SK-N-SH treated with all-trans-retinoic acid at 6 μM for 48 hours (cell line): ENCODE measurements at places on chromosomes 5 and 9.

DNA sequence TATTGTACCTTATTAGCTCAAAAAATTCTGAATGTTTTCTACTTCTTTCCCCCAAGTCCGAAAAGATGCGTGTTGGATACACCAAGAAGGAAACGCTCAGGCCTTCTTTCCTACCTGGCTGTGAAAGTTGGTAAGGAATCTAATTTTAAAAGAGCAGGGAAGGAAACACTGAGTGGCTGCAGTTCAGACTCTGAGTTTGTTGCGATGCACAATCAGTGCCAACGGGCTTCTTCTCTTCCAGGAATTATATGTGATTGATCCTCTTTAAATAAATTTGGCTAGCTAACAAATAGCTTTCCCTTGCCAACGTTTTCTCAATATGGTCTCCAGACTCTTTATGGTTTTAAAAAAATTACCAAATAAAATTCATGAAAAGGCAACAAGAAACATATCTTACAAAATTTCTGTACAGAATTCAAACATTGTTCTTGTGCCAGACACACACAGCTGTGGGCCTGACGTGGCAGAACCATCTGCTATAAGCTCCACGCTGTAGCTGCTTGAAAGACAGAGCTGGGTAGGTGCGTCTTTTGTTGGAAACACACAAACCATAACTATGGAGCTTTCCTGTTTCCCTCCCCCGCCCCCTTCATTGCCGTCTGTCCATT lies 493.1 kb downstream of the ZNF608 start:
- no peak for ATAC-seq

- no peak for ATAC-seq
Observed at GRCh38 chr9:93654351-93654961, 78.1 kb downstream of the PHF2 start.

DNA sequence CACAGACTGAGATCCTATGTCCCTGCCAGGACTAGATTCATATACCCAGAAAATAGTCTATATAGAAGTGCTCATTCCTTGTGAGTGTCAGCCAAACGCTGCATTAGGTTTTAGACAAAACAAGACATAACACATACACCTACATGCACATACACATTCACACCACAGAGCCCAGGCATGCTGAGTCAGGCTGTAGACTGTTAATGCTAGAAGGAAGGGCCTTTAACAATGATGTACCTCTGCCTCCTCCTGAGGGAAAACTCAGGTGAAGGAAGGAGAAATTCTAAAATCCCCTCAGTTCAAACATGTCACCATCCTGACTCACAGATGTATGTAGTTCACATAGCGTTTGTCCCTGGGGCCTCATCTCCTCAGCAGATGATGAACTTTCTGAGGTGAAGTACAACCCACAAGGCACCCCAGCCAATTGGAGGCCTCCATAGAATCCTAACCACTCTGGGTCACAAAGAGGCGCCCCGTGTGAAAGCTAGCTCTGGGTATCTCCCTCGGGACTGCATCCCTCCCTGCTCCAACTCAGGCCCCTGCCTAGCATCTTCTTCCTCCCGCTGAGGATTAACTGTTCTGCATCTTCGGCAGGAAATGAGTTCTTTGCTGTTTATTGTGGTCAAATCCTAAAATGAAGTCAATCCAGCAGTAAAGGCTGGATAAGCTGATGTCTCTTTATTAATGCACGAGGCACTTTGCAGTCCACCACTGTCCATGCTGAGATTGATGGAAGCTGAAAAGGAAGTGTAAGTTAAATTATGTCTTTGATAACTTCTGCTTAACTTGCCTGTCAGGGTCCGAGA lies 40.8 kb upstream of the FSTL4 start:
- ATAC-seq: no peak

- ATAC-seq: no peak
Observed at GRCh38 chr9:87557996-87558395, 60.3 kb downstream of the DAPK1 start.

- ATAC-seq: peak; percentile 97
Observed at GRCh38 chr9:3906437-3907213, 380.8 kb upstream of the RFX3 start.

- no peak for ATAC-seq
Observed at GRCh38 chr5:30502277-30502676, 691.2 kb upstream of the CDH6 start.

GRCh38 chr5:122844910-122845228 lies 544 bp upstream of the SNX24 start:
- no peak for ATAC-seq

DNA sequence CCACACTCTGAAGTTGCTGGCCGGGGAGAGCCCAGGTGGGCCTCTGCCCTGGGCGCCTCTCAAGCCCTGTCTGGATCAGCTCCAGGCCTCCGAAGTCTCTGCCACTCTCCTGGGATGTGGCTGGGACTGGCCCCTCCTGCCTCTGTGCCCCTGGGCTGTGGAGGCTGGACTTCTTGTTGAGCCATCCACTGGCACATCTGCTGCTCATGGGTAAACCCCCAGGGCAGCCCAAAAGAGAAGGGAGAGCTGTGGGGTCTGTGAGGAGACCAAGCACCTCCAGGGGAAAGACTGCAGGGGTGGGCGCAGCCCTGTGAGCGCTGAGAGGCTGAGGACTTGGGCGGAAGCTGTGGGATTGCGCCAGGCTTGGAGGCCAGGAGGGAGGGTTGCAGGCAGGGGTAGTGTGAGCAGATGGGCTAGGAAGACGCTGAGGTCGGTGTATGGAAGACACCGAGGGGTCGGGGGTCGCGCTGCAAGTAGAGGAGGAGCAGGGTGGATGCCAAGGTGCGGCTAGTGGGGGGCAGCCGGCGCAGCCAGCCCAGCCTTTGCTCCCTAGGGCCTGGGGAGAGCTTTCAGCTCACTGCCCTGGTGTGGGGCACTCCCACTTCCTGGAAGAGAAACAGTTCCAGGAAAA lies 118.1 kb downstream of the WNK2 start:
- peak; percentile 4; the same call in 1 of the 3 replicates for ATAC-seq

DNA sequence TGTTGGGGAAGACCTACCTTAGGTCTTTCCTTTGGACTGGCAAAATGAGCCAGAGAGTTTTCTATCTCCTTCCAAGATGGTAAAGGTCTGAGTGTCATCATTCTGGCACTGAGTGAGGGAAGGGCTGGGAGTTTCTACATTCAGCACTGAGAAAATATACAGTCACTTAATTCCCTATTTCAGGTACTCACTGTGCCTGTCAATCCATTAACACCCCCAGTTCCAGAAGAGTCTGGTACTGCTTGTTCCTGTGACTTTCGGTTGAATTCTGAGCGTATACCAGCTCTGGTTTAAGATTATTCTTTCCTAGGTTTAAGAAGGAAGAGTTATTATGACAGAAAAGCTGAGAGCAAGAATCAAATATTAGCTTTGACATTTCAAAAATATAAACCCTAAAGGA lies 68.4 kb downstream of the MTX3 start:
- no peak for ATAC-seq

DNA sequence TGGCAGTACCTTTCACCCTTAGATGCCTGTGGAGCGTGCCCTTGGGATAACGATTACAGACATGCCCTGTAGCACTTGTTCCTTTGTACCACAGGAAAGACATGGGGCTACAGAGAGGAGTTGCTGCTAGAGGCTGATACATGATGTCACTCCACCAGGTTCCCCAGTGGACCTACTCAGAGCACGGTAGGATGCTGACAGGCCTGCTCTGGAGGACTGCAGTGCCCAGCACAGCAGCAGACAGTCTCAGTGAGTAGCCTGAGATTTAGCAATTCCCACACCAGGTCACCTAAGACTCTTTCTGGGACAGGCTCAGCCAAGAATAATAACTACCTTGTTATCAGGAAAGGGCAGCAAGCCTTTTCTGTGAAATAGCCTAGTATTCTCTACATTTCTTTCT lies 28.8 kb downstream of the PDE4D start:
- ATAC-seq: peak; percentile 53

DNA sequence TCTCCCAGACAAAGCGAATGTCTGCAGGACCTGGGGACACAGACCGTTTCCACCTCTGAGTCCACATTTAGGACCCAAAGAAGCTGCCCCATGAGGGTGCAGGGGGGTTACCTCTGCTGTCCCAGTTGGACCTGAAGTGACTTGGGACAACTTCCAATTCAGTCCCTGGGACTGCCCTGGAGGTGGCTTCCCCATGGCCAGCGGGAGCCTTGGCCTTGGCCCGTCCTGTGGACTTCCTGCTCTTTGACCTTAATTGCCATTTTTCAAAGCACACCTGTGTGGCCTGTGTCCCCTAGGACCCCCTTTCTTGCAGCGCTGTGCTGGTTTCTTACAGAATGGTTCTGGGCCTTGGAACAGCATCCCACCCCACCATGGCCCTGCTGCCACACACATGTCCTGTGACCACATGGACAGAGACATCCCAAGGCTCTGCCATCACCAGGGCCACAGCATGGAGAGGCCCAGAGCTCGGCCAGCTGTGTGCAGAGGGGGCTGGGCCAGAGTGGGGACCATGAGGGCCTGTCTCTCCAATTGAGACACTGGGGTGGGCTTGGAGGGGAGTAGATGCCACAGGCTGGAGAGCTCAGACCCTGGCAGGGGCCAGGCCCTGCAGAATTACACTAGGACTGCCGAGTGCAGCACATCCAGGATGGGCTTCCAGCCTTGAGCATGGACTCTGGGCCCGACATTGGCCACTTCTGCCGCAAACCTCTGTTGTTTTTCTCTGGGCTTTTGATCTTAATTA lies 45.8 kb downstream of the SECISBP2 start:
- ATAC-seq: no peak

- no peak for ATAC-seq
Observed at GRCh38 chr5:178780581-178781498, 50.4 kb upstream of the ZNF354A start.

GRCh38 chr5:1638658-1639400 lies 115.1 kb upstream of the LPCAT1 start:
- no peak for ATAC-seq
